MCF 10A (cell line): ENCODE measurements at places on chromosomes 2 and 18. TPM values are rescaled to one million over a fixed set of nuclear protein-coding genes. Genes with fewer than 3 reads are reported as not detected.

PROKR1 gene
- not detected in 2 replicates for total RNA-seq

EGR4 gene
- 0.22 and 0.37 TPM in 2 replicates for total RNA-seq

FAP gene
- total RNA-seq = 8.7 and 12.1 TPM in 2 replicates

STARD6 gene
- total RNA-seq = not detected in 2 replicates

DNA sequence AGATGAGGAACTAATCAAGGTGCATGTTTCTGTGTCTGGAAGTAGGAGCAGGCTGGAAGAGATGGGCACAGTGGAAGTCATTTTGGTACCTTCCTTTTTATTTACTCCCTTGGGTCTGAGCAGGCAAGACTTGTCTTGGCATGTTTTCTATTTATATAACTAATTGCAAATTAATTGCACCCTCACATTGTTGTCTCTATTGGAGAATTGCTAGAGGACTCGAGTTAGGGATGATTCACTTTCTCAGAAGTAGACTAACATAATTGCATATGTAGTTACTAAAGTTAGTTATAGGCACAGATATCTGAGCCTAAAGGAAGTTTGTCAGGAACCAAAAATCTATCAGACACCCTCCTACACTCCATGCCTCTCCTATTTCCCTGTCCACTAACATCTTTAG is 92.8 kb upstream of the NRP2 start:
- no peaks in the 10 kb centered on the region for H3K4me1 ChIP-seq
- no peak overlapping the region for H3K27ac ChIP-seq

DNA sequence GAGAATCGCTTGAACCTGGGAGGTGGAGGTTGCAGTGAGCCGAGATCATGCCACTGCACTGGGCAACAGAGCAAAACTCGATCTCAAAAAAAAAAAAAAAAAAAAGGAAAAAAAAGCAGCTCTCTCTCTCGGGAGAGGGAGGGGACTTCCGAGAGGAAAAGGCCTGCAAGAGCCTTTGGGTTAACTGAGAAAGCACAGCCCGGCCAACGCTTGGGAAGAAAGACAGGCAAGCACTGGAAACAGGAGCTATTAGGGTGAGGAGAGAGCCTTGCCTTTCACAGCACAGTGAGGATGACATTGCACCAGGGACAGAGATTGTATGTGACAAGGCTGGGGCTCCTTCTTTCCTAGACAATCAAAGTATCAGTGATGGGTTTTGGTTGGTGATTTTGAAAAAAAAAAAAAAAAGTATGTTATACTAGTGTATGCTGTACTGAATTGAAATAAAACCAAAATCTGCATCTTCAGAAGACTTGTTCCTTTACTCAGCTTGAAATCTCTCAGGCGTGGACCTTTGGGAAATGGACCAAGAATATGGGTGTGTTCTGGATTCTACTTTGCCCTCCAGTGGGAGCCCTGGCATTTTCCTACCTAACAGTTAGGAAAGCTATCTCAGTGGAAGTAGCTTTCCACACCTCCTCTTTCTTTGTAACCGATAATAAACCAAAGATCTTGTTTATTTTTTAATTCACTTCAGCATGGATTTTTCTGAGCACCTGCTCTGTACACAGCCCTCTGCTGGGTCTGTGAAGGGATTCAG is 16.7 kb downstream of the SRSF7 start:
- H3K4me3 ChIP-seq = no peak overlapping the region
- H3K4me1 ChIP-seq = peaks cover 5% of the 10 kb centered on the region
- no peaks in the 10 kb centered on the region for H3K27me3 ChIP-seq

- no peaks in the 10 kb centered on the region for H3K4me1 ChIP-seq
- no peak for DNase-seq
- H3K36me3 ChIP-seq = peaks cover 33% of the 10 kb centered on the region
- H3K4me3 ChIP-seq = no peak overlapping the region
Measured at GRCh38 chr2:24832521-24832920, 39.3 kb downstream of the CENPO start.

DNA sequence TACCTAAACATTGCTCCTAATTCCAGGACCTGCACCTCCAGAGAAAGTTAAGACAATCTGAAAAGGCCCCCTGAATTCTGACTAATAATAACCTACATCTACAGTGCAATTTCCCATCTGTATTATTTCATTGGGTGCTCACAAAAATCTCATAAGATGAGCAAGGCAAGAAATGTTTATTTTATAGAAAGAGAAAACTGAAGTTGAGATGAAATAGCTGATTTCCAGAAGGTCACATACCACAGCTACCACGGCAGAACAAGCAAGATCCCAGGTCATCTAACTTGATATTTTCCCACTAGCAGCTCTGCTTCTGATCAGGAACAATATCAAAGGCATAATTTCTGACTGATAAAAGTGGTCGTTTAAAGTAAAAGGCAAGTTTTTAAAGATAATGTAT is 105.8 kb upstream of the COL5A2 start:
- no peak overlapping the region for H3K4me3 ChIP-seq
- peak overlapping the region; percentile 87 for H3K27ac ChIP-seq

DNA sequence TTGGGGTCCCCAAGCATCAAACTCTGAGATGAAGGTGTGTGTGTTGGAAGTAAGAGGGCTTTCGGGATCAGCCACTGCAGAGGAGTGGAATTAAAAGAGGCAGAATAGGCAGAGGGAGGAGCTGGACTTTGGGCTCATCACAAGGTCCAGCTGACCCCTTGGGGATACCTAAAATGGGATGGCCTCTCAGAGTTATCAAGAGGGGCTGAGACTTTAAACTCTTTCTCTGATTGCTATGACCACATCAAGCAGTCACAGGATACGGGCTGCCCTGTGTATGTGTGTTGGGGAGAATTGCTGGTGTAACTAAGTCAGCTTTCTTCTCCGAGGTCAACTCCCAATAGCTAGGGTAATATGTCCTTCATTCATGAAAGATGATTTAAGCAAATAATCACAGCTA is 127.7 kb upstream of the SLC14A2 start:
- H3K27ac ChIP-seq = no peak overlapping the region
- H3K27me3 ChIP-seq = peaks cover 11% of the 10 kb centered on the region
- no peaks in the 10 kb centered on the region for H3K36me3 ChIP-seq
- peaks cover under 1% of the 10 kb centered on the region for H3K4me1 ChIP-seq
- no peak for DNase-seq
